Stimulated activated CD8-positive, alpha-beta memory T cell treated with anti-CD3 and anti-CD28 coated beads, Interleukin-4, amount 100 ng/mL, for 24 hours (primary cell): ENCODE measurements at places on chromosomes 3 and 15.
A peak's percentile ranks its signal among the peaks of the same experiment; 100 is the strongest.

- no peak for DNase-seq
These were observed 76.3 kb upstream of the FRMD4B start for GRCh38 chr3:69462022-69462825.

DNA sequence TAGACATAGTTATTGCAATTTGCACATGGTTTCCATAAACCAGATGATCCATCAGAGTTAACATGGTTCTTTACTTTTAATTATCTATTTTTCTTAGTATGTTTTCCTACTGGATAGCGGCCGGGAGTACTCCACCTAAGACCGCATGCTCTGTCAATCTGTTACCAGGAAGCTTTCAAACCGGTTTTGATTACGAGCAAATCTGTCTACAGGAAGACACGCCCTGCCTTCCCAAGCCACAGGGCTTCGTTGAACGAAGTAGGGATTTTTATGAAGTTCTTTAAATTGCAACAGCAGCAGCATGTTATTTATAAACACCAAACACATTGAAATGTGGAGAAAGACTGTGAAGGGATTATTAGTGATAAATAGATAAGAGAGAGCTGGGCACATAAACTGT is 283.3 kb upstream of the ROBO2 start:
- DNase-seq = no peak

- DNase-seq = no peak
These were observed 92.5 kb downstream of the LIPC start for GRCh38 chr15:58524247-58524646.

DNA sequence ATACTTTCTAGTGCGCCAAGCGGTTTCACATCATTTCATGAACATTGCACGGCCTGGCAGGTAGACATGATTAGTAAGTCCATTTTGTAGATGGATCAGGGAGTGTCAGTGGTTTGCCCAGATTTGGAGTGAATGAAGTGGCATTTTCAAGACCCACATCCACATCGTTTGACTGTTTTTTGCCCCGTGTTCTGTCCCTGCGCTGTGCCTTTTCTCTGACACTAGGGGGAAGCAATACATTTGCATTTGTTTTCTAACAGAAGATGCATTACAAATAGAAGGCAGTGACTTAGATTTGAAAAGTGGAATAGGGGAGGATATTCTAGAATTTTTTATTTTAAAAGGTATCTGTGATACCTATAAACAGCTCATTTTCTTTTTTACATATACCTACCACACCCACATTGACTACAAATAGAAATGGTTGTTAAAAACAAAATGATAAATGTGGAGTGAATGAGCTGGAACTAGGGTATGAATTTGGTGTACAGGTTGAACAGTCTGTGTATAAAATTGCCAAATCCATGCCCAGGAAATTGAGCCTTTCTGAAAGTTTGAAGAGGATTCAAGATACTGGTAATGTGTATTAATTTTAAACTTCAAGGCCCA is 98.0 kb downstream of the USP13 start:
- no peak for DNase-seq

- DNase-seq = no peak
These were observed 16.1 kb downstream of the UBE2E1 start for GRCh38 chr3:23821858-23822257.

DNA sequence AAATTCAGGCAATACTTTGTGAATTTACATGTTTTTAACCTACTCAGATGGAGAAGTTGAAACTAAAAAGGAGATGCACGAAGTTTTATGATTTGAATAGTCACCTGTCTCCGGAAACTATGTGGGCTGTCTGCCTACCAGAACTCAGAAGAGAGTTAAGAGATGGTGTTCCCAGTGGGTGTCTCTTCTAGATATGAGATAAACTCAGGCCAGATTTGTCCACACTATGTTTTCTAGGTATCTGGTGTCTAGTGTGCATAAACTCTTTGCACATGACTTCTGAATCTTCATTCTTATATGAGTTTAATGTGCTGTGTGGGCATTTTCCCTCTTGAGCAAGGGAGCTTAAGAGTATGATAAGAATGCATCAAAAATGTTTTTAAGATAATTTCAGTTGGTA is 222.8 kb downstream of the FOXP1 start:
- DNase-seq = no peak

DNA sequence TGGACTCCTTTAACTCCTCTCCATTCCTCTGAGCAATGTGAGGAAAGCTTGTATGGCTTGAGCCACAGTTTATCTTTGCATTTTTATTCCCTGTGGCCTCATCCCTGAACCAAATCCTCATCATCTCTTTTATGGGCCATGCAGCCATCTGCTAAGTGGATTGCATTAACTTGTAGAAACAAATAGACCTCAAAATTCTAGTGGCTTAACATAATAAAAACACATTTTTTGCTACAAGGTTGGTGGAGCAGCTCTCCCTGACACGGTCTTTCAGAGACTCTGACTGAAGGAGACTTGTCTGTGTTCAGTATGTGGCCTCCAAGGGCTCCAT is 135.3 kb downstream of the RPL22L1 start:
- DNase-seq = no peak

DNA sequence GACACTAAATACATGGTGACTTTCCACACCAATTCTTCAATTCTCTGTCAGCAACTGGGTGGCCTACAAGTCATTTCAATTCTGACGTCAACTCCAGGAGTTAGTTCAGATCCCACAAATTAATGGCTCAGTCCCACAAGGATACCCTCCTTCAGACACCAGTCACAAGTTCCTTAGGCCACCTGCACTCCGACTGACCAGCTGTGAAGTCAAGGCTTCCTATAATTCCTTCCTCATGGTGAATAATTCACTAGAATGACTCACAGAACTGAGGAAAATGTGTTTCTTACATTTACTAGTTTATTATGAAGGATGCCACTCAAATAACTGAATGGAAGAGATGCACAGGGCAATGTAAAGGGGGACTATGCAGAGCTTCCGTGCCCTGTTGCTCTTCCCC is 6.3 kb upstream of the PIAS1 start:
- no peak for DNase-seq

GRCh38 chr3:124887177-124887931 is at the start of gene ITGB5:
Gene ITGB5 (minus strand): TSS chr3:124887365. CDS start chr3:124887000, 365 bp downstream.
- peak; percentile 21 for DNase-seq

DNA sequence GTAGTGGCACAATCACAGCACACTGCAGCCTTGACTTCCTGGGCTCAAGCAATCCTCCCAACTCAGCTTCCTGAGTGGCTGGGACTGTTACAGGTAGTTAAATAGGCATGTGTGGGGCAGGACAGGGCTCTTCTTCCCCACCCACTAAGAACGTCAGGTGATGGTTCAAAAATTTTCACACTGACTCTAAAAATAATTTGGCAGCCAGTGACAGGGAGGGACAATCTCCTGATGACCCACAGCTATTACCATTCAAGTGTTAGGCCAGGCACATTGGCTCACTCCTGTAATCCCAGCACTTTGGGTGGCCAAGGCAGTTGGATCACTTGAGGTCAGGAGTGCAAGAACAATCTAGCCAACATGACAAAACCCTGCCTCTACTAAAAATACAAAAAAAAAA is 12.2 kb upstream of the TRMT10C start:
- DNase-seq = no peak

GRCh38 chr15:78550815-78551214 is 10.6 kb downstream of the PSMA4 start:
- DNase-seq = no peak

DNA sequence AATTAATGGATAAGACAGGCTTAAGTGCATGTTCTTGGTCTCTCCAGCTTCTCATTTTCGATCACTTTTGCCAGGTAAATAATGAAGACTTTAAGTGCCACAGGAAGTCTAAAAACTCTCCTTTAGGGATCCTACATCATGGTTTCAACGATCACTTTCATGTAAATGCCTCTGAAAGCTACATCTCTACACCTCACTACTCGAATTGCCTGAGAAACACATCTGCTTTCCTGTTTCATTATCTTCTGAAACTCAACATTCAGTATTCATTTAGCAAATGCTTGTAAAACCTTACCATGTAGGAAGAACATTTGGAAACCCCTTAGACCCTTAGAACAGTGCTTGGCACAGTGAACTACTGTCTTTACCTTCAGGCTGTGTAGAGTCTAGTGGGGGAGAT is 16.2 kb downstream of the THAP10 start:
- DNase-seq = no peak

- DNase-seq = peak; percentile 12
These were observed 48.7 kb downstream of the BFSP2 start for GRCh38 chr3:133448478-133449122.

GRCh38 chr3:132804498-132804897 is 82.3 kb upstream of the NPHP3 start:
- DNase-seq = no peak

GRCh38 chr15:47135267-47135666 is 582.0 kb upstream of the SEMA6D start:
- DNase-seq = no peak

DNA sequence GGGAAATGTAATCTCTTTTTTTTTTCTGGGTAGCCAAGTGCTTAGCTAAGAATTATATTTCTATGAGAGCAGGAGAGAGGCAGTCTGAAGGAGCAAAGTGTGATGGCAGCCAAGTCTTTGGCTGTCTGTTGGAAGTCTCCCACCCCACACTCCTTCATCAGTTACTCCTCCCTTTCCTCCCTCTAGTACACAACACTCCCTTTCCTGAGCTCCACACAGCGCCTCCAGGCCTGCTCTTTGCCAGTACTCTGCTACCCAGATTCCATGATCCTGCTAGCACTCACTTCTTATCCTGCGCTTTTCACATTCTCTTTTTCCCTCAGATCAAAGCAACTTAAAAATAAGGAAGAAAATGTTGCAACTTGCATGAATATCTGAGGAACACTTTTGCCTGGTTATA is 37.4 kb upstream of the SNRK start:
- DNase-seq = no peak

GRCh38 chr3:39284457-39284881 is 4.6 kb upstream of the CX3CR1 start:
- DNase-seq = no peak

DNA sequence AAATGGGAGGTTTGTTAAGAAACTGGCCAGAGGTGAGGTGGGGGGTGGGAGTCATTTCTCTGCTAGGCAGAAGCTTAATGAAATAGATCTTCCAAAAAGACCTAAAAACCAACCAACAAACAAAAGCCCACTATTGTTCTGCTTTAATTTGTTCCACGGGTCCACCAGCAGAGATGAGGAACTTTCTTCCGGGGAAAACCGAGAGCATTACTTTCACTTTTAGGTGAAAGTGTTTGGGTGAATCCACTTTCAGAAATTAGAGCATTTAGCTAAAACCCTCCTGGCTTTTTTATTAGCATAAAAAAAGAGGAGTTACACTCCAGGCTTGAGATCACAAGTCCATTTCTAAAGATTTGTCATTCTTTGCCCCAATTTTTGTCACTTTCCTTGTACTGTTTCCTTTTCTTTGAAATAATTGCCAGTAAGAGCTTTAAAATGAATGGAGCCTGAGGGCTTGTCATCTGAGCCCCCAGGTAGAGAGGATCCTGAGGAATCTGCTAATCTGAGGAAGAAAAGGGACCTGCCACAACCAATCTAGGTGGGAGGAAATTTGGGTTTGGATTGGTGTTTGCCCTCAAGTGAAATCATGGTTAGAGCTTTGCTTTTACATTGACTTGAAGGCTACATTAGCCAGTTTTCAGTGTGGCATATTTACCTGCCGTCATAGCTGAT is 667.6 kb downstream of the NAALADL2 start:
- no peak for DNase-seq

DNA sequence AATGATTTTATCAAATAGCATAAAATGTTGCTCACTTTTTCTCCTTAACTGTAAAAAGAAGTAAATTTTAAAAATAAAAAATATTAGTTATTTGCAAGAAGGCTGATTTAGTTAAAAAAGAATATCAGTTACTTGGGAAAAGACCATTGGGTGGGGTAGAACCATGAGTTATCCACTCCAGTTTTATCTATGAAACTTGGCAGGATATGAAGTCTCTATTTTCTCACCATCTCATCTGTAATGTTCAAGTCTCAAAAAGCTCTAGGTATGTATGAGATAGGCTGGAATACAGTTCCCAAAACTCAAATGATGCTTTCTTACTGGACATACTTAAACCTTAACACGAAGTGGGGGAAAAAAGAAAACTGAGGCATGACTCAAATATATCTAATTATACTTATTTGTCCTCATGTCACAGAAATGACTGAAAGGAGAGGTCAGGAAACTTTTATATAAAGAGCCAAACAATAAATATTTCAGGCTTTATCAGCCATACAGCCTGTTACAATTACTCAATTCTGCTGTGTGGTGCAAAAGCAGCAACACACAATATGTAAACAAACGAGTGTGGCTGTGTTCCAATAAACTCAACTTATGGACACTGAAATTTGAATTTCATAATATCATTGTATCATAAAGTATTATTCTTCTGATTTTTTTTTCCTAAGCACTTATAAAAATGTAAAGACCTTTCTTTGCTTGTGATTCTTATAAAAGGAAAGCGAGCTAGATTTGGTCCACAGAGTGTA is 131.8 kb downstream of the TBL1XR1 start:
- no peak for DNase-seq

DNA sequence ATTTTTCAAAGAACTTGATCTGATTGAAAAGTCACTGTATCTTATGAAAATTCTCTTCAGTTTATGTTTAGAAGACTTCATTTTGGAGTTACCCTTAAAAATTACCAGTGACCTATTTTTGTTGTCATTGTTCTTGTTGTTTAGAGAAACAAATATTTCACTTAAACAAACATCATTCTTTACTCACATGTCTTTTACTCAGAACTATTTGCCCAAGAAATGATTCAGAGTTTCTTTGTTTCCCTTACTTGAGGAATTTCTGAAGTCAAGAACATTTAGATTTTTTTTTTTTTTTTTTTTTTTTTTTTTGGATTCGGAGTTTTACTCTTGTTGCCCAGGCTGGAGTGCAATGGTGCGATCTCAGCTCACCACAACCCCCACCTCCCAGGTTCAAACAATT is 259.6 kb upstream of the UBE2E1 start:
- DNase-seq = no peak

- no peak for DNase-seq
These were observed 241.4 kb downstream of the ISL2 start for GRCh38 chr15:76577879-76578512.

DNA sequence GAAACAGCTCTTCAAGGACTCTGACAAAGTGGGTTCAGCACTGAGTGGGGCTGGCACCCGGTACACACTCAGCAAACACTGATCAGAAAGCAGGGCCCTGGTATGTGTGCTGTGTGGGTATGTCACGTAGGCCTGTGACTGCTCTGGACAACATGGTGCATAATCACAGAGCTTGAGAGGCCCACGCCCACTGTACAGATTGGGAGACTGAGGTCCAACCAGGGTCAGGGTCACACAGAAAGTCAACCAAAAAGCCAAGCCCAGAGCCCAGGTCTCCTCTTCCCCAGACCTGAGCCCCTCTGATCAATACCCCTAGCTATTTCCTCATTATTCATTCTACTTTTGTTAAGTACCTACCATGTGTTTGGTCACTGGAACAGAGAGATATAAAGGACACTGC is 166.1 kb upstream of the LINGO1 start:
- DNase-seq = no peak

DNA sequence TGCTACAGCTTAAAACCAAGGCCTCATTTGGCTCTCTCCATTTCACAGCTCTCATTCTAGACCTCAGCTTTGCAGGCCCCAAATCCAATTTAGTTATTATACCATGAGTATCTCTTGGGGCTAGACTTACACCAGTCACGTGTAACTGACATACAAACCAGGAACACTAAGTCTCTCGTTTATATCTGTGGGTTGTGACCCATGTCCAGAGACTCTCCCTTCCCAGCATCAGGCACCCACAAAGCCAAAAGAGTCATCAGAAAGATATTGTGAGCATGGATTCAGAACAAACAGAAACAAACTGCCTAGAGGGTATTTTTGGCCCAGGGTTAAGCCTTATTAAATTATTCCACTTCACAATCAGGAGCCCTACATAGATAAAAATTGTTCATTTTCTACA is 5.6 kb upstream of the CCDC13 start:
- DNase-seq = no peak

GRCh38 chr3:66140743-66141372 is 79.9 kb upstream of the SLC25A26 start:
- no peak for DNase-seq
